Bone marrow (tissue), 2 donors: ENCODE measurements at places on chromosomes 7 and 10.

GRCh38 chr10:103168438-103168837, 24.6 kb downstream of the NT5C2 start:
- DNase-seq = no peak

DNA sequence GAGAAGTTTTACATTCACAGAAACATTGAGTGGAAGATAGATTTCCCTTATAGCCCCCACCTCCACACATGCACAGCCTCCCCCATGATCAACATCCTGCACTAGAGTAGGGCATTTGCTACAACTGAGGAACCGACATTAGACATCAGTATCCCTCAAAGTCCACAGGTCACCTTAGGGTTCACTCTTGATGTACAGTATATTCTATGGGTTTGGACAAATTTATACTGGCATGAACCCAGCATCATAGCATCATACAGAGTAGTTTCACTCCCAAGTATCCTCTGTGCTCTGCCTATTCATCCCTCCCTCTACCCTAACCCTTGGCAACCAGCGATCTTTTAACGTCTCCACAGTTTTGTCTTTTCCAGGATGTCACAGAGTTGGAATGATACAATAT, 64.4 kb downstream of the VSTM4 start:
- no peak for DNase-seq

GRCh38 chr10:31020209-31020608, 11.5 kb downstream of the ZNF438 start:
- DNase-seq = no peak

- no peak for DNase-seq
Observed at GRCh38 chr7:133978502-133979295, 148.4 kb upstream of the LRGUK start.

DNA sequence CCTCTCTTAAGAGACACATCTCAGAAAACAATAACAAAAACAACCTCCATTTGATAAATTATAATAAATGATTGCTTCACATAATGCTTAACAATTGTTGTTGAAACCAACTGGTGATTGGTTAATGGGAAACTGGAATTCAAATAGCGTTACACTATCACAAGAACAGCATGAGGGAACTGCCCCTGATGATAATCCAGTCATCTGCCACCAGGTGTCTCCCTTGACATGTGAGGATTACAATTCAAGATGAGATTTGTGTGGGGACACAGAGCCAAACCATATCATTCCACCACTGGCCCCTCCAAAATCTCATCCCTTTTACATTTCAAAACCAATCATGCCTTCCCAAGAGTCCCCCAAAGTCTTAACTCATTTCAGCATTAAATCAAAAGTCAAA, 375.9 kb downstream of the BMPER start:
- no peak for DNase-seq

GRCh38 chr10:110724937-110725336, 80.8 kb downstream of the RBM20 start:
- DNase-seq = no peak

GRCh38 chr7:87885018-87885417, 8.7 kb downstream of the DBF4 start:
- DNase-seq = no peak

- no peak for DNase-seq
Observed at GRCh38 chr7:109522585-109522984, 952.9 kb downstream of the DNAJB9 start.

GRCh38 chr7:18948521-18948920, 168.9 kb downstream of the TWIST1 start:
- no peak for DNase-seq

DNA sequence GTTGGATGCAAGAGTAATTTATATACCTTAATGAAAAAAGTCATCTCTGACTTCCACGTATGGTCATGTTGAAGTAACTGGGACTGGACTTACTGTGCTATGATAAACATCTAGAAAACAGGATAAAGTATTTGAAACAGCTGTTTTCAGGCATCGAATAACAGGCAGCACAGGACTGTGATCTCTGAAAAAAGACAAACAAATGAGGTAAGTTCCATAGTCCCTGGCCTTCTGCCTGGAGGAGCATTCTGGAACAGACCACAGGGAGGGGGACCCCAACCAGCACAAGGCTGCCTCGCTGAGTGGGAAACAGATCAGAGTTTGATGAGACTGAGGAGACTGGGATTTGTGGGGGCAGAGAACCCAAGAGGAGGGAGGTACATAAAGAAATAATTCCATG, 89.1 kb upstream of the HABP2 start:
- DNase-seq = no peak

- no peak for DNase-seq
Observed at GRCh38 chr10:48983648-48984351, 44.2 kb upstream of the LRRC18 start.

GRCh38 chr7:45446195-45446944, 127.8 kb upstream of the ADCY1 start:
- no peak for DNase-seq

DNA sequence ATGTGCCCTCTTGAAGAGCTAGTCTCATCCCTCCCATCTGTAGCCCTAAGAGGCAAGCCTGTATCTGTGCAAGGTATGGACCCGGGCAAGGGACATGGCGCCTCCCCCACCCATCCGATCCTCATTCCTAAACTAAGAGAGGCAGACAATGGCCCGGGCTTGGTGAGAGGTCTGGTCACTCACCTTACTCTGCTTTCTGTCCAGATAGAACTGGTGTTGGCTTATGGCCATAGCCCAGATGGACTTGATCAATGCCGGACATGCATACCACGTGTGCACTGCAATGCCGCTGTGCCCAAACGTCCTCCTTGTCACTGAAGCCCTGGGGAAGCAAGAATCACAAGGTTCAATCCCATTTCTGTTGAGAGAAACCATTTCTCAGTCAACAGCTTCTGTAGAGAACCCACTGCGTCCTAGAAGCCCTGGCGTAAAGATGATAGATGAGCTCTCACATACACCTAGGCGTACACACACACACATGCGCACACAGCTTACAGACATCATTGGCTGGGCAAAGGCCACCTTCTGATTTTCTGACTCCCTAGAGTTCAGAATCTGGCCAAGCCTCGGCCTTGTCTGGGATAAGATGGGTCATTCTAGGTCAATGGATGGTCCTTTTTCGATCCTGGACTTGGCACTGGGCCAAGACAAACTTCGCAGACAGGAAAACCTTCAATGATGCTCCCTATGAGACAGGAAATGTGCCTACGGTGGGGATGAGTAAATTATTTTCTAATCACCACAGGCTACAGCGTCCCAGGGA, 114.6 kb downstream of the PRPF18 start:
- no peak for DNase-seq

DNA sequence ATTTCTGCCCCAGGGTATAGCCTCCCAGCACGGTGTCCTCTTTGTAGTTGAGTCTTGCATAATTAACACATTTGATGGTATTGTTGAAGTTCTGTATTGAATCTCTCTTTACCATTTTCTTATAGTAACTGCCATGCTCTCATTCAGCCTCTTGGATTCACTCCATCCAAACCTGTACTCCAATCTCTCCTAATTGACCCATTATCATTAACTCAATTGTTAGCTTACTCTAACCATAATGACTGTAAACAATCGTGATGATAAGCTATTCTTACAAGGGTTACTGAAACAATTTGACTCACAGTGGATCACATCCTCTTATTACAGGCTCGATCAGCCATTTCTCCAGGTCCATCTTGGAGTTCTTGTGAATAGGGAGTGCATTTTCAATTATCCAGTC, 191.9 kb upstream of the AGK start:
- DNase-seq = no peak

DNA sequence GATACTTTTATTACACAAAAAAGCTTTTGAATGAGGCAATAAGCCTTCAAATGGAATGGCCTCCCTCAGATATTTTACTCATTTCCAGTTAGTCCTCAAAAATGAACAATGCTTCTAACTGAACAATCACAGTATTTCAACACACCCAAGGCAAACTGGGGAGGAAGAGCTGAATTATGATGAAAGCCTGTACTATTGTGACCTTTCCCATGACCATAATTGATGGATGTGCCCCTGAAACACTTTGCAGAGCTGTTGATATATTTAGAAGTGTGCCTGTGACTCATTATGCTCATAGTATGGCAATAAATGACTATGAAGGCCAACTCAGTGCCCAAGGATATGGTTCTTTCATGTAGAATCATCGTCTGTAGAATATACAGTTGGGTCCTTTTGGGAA, 248.1 kb downstream of the AHR start:
- DNase-seq = no peak

DNA sequence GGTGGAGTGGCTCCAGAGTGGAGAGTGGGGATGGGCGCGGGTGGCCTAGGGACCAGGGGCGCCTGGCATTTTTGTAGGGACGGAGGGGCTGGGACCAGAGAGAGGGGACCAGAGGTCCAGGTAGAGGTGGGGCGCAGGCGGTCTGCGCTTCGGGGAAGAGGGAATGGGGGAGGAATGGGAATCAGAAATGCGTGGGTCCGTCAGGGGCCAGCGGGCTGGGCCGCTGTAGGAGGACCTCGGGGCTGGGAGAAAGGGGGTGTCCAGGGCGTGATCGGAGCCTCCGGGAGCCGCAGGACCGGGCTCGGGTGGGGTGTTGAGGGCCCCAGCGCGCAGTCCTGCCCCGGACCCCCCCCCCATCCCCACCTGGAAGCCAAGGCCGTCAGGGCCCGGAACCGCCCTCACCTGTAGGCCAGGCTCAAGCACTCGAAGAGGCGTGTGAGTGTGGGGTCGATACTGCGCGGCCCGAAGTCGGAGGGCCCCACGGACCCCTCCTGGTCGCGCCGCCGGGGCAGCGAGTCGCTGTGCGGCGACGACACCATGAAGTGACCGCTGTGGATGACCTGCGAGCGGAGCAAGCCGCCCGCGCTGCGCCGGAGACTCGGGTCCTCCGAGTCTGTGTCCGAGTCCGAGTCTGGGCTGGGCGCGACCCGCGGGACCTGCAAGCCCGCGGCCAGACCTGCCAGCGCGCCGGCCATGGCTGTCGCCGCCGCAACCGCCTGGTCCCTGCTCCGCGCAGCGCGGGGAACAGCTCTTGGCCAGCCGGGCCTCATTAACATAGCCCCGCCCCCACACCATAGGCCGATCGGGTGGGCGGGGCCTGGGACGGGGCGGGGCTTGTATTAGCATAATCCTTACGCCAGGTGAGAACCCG, at the start of gene MLXIPL:
Gene MLXIPL (minus strand): TSS at position 725 of the 871 bp plus-strand sequence. CDS start 30 bp downstream, at position 695.
- peak; percentile 36 for DNase-seq

- DNase-seq = no peak
Observed at GRCh38 chr7:6380310-6381095, 67.3 kb downstream of the DAGLB start.

GRCh38 chr10:7596356-7596755, 70.4 kb downstream of the ITIH5 start:
- DNase-seq = no peak

- DNase-seq = no peak
Observed at GRCh38 chr7:36625247-36625646, 99.0 kb downstream of the AOAH start.

GRCh38 chr7:45975847-45976484, 54.9 kb upstream of the IGFBP3 start:
- DNase-seq = no peak

DNA sequence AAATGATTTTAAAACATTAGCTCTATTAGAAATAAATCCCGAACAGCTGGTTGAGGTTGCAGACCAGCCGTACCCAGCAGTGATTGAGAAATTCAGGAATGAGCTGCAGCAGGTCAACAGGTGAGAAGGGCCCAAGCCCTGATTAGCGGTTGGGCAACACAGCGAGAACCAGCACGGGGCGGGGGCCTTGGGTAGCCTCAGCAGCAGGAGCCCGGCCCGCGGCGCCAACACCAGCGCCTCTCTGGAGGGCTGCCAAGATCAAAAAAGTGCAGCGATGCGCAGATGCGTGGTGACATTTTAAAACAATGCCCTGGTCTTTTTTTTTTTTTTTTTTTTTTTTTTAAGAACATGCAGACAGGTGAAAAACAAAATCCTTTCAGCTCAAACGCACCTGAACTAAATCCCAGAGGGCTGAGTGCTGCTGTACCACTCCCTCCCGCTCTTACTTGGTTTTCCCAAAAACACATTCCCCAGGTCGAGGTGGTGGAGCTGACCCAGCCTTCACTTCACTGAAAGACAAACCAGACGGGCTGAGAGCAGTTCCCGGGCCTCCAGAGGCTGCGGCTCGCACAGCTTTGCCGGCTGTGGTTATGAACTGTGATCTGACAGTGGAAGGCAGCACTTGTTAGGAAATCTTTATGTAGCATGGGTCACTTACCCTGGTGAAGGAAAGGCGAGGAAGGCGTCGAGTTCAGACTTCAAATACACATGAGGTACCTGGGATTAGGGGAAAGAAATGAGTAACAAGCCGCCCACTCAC, 579.4 kb downstream of the SDK1 start:
- no peak for DNase-seq
